Activated T-helper 1 cell treated with Interleukin-2 at 50 U/mL for 16 hours (primary cell): ENCODE measurements at places on chromosomes 6 and 20.

GRCh38 chr6:113178349-113178748 lies 678.8 kb upstream of the MARCKS start:
- DNase-seq = no peak

- no peak for DNase-seq
These were observed 129.7 kb upstream of the AKAP12 start for GRCh38 chr6:151109869-151110575.

DNA sequence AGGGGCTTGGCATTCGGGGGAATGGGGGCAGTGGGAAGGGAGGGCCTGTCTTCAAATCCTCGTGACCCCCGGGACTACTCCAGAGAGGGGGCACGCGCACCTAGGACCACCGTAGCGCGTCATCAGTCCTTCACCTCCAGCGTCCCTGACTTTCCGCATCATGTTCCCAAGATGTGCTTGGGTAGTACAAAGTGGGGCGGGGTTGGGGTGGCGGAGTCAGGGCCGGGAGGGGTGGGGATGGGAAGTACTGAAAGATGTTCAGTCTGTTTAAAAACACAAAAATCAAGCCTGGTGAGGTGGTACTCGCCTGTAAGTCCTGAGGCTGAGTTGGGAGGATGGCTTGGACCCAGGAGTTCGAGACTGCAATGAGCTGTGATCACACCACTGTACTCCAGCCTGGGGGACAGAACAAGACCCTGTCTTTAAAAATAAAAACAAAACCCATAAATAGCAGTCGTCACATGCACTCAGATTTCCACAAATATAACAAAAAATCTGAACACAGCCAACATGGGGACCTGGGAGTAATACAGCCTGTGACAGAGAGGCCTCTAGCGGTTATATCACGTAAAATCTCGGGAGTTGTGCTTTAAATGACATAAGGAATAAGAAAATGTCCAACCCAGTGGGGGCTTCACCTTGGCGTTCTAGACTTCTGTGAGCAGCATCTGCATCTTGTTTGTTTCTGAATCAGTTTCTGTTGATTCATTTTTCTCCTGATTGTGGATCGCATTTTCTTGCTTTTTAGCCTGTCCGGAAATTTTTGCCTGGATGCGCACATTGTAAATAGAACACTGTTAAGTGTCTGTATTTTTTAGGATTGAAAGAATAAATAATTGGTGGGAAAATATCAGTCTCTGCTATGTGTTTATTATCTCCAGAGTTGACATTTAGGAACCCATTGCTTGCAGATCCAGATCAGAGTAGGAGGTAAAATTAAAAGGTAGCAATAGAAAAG lies 698 bp upstream of the LRP11 start:
- no peak for DNase-seq

GRCh38 chr6:36967301-36967700 lies 12.8 kb downstream of the PI16 start:
- no peak for DNase-seq

- no peak for DNase-seq
These were observed 17.1 kb upstream of the HECA start for GRCh38 chr6:139117734-139118133.

DNA sequence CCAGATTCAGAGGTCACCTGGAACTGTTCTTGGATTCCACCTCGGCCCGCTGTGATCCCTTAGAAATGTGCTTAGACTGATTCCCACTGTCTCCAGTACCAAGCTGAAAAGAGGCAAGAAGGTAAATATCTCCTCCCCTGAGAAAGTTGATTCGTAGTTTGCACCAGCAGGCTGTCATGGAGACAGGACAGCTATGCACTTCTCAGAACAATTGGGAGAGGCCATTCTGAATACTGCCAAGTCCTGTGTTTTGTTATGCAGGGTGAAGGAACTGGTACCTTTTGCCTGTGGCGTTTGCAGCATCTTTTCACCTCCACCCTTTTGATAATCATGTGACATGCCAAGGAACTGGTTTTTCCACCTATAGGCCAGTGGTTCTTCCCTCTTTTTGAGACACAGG lies 58.2 kb upstream of the RNGTT start:
- DNase-seq = no peak

GRCh38 chr6:42933205-42933604 lies 3.9 kb downstream of the CNPY3 start:
- no peak for DNase-seq

DNA sequence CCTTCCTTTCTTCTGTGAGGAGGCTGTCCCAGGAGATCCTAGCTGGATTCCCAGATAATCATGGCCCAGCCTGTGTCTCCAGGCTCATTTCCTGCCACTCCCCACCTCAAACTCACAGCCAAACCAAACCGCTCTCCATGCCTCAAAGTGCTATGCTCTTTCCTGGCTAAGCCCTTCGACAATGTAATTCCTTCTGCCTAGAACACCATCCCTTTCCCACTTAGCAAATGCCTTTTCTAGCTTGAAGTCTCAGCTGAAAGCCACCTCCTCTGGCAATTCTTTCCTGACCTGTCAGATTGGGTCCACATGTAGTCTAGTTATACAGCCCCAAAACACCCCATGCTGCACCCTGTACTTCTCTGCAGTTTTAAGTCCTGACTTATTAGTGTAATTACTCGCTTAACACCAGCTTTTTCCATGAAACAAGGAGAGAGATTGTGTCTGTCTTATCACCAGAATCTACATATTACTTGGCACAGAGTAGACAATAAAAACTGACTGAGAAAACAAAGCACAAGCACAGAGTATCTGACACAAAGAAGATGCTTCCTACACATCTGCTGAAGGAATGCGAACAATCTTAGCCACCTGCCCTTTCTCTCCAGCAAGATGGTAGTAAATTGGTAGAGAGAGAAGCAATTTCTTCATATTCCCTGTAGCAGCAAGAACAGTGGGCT lies 5.4 kb downstream of the TRIM26 start:
- no peak for DNase-seq

DNA sequence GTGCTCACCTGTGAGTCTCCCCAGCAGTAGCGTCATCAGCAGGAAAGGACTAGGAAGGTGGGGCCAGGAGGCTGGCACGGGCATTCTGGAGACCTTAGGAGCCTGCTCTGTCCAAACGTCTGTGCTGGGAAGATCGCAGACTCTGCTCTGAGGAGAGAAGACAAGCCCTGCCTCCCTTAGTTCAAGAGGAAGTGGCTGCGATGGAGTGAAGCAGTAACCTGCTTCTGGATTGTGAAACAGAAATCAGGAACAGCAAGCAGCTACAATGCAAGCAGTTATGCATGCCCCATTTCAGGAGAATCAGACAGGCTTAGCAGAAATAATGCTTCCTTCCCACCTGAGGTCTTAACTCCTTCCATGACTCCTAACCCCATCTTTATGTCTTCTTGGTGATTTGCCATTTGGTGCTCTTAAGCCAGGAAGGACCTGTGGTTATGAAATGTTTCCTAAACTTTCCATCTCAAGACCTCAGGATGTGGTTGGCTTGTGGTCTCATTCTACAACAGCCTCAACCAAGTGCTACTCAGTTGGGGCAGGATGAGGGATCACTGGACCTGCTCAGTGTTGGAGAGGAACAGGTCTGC lies at the start of gene SIRPB1:
Gene SIRPB1 (minus strand): TSS at position 149 of the 584 bp plus-strand sequence. CDS start 65 bp downstream, at position 84.
- no peak for DNase-seq

DNA sequence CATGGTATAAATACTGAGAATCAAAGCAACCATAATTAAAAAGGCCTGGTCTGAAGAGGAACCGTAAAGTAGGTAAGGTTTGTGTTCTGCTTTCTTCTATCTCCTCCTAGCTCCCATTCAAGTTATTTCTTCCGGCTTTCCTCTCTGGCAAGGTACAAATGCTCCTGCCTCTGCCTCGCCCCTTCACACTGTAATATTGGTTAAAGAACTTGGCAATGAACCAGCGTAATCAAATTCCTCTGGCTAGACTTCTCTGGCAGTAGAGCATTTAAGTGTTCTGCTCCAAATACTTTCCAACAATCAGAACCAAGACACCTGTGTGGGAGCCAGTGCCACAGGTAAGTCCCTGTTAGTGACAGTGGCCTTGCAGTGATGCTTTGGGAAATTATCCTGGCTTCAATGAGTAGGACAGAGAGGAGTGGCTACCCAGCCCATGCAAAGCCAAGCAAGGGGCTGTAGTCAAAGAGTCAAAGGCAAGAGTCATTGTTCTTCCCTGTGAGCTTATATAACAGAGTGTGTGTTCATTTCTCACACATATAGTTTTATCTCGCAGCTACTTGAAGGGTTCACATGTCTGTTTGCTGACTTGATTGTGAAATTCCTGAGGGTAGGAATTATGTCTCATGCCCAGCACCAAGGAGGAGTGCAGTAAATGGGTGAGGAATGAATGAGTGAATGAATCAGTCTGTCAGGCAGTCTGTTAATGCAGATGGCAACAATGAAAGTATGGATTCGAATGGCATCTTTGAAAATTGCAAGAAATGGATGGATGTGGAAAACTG lies 329.3 kb downstream of the NRN1 start:
- DNase-seq = no peak

GRCh38 chr6:340991-341827 lies 48.9 kb downstream of the DUSP22 start:
- DNase-seq = no peak

DNA sequence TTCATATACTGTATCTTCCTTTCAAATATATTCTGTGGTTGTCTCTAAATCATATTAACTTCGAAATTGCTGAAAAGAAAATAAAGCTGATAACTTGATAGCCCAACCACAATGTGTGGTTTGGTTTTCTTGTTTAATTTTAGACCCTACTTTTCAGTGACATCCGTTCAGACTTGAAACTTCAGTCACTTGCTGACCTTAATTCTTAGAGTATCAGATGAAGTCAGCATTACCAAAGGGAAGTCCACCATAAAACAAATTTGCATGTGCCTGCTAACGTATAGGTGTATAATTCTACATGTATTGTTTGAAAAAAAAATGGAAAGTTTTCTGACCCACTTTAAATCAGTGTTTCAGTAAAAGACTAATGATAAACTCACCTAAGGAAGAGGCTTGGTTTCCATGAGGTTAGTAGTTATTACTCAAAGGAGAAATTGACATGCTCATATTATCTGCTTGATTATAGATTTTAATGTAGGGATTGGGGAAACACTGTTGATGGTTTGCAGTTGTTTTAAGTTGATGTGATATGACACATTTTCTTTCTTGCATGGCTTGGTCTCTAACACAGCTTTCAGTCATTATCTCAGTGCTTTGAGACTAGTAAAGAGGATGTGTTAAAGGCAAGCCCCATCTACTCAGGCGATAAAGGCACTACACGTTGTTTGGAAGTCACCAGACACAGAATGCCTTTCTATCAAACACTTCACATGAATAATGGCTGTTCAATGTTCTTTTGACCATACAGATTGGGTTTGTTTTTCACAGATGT lies 5.2 kb upstream of the IL17A start:
- no peak for DNase-seq

GRCh38 chr20:57819291-57819690 lies 109.5 kb upstream of the PMEPA1 start:
- no peak for DNase-seq

DNA sequence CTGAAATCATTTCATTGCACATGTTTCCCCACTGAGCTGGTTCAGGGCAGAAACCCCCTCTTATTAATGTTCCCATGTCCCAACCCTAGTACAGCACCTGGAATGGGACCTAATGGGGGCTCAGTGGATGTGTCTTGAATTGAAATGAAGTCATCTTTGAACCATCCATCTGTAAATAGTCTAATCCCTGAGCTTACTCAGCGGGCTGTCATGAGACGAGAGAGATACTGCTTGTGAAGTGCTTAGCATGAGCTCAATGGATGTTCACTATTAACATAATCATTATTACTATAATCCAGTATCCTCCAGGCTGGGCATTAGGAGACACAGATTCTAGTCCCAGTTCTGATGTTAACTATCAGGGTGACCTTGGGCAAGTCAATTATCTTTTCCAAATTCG lies 106.6 kb upstream of the LRFN2 start:
- no peak for DNase-seq

GRCh38 chr6:156419594-156419993 lies 357.6 kb upstream of the ARID1B start:
- DNase-seq = no peak

DNA sequence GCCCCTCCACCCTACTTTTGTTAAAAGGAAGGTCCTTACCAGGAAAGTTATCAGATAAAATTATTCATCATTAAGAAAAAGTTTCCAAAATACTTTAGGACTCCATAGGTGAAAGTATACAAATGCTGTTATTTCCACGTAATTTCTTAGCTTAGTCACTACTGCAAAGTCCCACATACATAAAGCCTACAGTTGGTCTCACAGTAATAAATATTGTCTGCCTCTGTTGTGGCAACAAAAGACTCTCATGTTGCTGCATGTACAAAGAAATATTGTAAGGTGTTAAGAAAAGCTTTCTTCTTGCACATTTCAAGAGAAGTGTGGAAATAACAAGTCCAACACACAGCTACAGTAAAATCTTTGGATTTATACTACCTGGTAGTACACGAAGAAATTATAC lies 102.4 kb upstream of the DST start:
- no peak for DNase-seq
